ENCODE measurements at places on chromosomes 1 and 21.

DNA sequence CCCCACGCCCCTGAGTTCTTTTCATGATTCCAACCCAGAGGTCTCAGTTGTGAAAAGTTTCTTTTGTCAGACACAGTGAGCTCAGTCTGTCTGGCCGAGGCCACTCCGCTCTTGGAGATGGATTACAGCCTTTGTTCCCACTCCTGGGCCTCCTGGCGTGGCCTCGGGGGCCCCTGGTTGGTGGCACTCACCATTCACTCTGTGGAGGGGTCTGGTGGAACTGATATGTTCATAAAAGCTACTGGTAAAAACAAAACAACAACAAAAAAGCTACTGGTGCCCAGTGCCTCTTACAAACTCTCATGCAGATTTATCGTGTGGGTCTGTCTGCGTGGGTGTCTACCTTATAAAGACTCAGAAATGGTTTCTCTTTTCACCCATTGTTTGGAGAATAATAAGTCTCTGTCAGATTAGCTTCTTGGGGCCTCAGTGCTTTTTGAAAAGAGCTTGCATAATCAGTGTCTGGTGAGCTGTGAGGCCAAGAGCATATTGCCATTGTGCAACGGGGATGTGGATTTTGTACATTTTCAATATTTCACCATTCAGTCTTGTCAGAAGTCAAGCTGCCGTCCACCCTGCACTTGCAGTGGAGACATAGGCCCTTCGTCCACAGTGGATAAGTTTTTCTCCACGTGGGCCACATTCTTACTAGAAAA, 86.7 kb downstream of the GALNT2 start:
- DNase-seq: no peak

GRCh38 chr21:38171723-38172344, 85.0 kb upstream of the KCNJ15 start:
- peak; percentile 62 for DNase-seq

- DNase-seq: no peak
Observed at GRCh38 chr1:20385630-20386029, 95.0 kb downstream of the VWA5B1 start.

GRCh38 chr1:64516301-64516700, 46.4 kb downstream of the CACHD1 start:
- no peak for DNase-seq

DNA sequence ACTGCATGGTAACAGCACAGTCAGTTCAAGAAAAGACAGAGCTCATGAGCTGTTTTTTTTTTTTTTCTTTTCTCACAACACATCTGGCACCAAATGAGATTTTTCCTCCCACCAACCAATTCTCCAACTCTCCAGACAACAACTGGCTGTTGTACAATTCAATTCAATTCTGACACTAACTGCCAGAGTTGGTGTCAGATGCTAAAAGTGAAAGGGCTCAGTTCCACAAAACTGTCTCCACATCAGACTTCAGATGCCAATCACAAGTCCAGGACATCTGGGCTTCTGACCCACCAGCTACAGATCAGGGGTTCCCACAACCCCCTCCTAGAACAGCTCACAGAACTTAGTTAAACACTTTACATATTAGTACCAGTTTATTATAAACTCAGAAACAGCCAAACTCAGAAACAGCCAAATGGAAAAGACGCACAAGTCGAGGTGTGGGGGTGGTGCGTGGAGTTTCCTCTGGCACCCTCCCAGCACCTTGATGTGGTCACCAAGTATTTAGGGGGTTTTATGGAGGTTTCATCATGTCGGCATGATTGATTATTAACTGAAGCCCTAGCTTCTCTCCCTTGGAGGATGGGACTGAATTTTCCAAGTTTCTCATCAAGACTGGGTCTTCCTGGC, 39.2 kb upstream of the LRRC8D start:
- no peak for DNase-seq
